ENCODE measurements at places on chromosomes 16 and 17. TPM values are rescaled to one million over a fixed set of nuclear protein-coding genes. Genes with fewer than 3 reads are reported as not detected.

DNA sequence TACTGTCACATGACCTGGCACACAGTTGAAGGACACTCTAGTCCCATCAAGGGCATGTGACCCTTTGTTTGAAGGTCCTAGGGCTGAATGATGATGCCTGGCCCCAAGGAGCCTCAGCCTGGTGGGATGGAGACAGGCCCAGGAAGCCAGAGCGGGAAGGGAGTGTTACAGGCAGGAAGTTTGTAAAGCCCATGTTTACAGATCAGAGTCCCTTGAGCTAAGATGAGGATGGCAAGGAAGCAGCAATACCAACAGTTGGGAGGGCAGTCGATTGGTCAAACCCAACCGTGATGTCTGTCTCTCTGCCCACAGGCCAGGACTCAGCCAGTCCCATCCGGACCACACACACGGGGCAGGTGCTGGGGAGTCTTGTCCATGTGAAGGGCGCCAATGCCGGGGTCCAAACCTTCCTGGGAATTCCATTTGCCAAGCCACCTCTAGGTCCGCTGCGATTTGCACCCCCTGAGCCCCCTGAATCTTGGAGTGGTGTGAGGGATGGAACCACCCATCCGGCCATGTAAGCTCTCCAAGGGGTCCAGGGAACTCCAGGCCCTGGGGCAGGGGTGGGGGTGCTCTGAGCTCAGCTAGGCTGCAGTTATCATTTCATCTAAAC, 2.5 kb downstream of the CES2 start:
- peak; percentile 27 for DNase-seq

DNA sequence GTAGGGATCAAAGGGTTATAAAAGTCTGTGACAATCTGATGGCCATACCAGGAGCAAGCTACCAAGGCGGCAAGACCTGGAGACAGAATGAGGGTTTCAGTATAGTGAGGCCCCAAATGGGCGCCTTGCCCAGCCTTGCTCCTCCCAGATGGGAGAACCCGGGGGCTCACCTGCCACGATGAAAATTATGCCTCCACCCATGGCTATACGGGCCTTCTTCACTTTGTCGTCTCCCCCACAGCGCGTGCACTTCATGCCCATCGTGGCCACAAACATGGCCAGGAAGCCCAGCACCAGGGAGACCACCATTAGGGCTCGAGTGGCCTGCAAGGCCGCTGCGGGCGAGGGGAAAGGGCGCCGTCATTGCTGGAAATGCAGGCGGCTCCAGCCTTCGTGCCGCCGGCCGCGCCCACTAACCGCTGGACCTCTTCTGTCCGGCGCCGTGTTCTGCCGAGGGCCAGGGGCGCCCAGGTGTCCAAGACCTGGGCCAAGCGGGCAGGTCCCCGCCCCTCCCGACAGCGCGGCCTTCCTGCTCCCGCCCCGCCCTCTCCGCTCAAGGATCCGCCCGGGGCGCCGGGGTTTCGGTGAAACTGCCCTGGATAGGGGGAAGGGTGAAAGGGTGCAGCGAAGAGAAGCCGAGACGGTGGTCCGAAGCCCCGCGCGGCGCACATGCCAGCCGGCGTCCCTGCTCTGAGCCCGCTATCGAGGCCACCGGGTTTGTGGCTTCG, 1.5 kb downstream of the CLDN7 start:
- peak; percentile 70 for DNase-seq

DNA sequence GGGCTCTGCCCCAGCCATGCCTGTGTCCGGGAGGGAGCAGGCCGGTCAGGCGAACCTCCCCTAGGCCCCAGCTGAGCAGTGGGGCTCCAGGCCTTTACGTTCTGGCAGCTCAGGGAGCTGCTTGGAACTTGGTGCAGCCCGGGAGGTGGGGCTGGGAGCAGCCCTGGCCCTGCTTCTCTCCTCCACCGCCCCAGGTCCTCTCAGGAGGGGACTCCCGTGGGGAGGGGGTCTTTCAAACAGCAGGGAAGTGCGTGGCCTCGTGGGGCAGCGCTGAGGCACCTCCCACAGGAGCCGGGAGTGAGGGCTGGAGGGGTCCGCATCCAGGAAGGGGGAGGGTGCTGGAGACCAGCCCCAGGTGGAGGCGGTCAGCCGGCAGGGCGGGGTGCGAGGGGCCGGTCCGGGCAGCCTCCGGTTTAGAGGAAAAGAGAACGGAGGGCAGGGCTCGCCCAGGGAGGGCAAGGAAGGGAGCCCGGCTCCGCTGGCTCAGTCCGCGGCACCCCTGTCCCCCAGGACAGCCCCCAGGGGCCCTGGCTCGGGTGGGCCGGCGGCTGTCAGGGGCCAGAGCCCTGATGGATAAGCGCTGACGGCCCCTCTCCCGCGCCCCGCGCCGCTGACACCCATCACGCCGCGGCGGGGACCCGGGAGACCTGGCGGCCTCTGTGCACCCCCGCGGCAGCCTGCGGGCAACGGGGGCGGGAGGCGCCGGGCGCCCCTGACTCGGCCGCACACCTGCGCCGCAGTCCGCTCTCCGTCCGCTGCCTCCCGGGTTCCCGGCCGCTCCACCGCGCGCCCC, 587 bp upstream of the PRR35 start:
- no peak for DNase-seq

DNA sequence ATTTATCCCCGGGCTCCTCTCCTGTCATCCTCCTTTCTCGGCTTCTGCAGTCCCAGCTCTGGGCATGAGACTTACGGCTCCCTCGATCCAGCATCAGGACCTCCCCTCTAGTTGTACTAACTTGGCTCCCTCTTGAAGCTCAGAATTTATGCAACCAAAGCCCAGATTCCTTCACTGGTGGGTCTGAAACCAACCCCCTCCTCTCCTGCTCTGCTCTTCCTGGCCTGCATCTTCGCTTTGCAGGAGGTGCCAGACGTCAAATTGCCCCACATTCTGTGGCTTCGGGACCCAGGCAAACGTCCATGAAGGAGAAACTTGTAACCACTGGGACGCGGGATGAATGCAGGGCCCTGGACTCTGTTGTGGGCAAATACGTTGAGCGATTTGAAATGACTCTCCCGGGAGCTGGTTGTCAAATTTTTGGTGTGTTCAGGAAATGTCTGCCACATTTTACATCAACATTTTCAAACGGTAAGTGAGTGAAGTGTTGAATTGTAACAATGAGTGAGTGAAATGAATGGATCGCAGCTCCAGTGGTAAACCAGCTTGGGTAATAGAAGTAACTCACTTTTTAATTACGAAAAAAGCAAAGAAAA, 29.3 kb upstream of the ELAC2 start:
- DNase-seq, result no peak

DNA sequence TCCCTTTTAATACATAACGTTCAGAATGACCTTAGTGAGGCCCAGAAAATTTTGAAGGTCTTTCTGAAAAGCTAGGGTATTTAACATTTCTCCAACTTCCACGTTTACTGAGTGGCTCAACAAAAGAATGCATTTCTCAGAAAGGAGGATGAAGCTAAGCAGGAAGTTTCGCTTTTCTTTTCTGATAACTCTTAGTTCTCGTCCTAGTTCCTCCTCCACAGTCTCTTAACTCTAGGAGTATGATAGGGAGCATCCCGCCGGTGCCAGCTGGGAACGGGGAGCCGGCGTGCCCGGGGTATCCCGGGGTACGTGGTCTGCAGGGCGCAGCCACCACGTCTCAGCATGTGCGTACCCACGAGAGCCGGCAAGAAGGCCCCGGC, 363 bp downstream of the KARS1 start:
- DNase-seq, result no peak

GRCh38 chr17:72332367-72332766, 211.5 kb downstream of the SOX9 start:
- DNase-seq, result no peak

DNA sequence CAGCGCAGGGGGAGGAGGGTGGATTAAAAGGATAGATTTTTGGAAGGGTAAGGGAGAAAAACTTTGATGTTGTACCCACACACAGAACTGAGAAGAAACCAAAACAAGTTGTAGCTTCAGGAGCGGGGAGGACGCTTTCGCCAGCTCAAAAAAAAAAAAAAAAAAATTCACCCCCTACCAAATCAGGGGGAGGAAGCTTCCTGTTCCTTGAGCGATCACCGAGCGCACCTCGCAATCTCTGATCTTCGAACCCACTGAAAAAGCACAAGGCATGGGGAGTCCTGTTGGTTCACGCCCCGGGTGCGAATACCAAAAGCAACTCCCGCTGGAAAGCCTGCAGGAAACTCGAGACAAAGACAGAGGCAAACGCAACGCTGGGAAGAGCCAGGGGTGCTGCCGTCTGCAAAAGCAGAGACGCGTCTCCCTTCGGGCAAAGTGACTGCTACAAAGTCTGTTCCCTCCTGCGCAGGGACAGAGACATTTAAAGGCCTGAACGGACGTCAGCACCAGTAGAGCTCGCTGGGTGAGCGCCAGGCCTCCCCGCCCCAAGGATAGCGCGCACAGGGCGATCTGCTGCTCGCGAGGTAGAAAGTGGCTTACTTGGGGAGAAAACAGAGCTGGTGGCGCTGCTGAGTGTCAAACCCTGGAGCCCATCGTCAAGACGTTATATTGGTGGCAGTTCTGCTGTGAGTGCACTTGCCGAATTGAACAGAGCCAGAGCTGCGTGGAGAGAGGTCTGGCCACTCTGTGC, 190.4 kb downstream of the USP22 start:
- no peak for DNase-seq

GRCh38 chr17:39667945-39668924, at the start of gene PNMT:
Gene PNMT, plus strand, starts transcription at chr17:39668453. Its CDS starts 23 bp downstream, at chr17:39668476.
- DNase-seq, result peak; percentile 82

- no peak for DNase-seq
These were observed 27.1 kb downstream of the PMP22 start for GRCh38 chr17:15238057-15238456.

GRCh38 chr16:66382966-66383299, 16.4 kb downstream of the CDH5 start:
- no peak for DNase-seq

- DNase-seq, result no peak
These were observed 47.4 kb upstream of the SHISA9 start for GRCh38 chr16:12853972-12854371.

DNA sequence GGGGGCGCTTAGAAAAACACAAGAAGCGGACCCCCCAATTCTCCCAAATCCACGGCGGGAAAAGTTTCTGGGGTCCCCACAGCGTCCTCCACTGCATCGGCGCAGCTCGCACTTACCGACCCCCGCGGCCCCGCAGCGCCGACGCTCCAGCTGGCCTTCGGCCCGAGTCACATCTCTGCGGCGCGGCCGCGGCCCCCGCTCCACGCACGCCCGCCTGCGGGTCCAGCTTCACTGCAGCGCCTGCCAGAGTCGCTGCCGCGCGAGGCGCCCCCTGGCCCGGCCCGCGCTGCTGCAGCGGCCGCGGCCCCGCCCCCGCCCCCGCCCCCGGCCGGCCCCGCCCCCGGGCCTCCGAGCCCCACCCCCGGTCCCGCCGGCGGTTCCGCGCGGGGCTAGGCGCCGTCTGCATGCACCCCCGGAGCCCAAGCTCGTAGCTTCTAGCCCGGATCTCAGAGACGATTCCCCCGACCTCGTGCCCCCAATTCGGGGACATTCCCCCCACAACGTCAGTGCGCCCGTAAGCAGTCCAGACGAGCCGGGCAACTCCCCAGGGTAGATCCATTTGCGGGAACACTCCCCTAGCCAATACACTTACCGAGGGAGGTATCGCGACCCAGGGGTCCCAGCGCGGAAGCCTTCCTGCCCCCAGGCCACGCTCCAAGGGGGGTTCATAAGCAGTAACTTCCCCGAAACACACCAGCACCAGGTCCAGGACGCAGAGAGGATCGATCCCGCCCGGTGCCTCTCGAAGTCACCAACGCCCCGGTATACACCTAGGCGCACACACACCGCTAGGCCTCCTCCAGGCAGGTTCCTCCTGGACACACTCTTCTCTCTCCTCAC, at the start of gene GPRC5B:
GPRC5B (minus strand) TSS at position 238 of the 840 bp plus-strand sequence. CDS start 12,003 bp downstream, outside the sequence.
- peak; percentile 55 for DNase-seq

GRCh38 chr16:4428500-4428899, 2.8 kb downstream of the DNAJA3 start:
- peak; percentile 44 for DNase-seq

DNA sequence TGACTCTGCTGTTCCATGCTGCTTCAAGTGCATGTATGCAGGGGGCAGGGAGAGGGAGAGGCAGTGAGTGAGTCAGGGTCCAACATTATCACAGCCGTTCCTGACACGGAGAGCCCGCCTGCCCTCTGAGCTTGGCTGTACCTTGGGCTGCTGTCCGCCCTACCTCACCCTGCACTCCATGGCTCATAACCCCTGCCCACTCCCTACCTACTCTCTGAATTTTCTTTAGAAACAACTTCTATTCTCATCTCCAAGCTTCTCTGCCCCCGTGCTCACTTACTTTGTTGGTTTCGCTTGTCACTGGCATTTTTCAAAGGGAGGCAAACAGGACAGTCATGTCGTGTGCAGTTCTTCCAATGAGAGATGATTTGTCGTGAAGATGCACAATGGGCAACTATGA, 74.4 kb upstream of the TRAP1 start:
- no peak for DNase-seq

GRCh38 chr16:15604460-15605440, 38.2 kb downstream of the MARF1 start:
- DNase-seq, result no peak

DNA sequence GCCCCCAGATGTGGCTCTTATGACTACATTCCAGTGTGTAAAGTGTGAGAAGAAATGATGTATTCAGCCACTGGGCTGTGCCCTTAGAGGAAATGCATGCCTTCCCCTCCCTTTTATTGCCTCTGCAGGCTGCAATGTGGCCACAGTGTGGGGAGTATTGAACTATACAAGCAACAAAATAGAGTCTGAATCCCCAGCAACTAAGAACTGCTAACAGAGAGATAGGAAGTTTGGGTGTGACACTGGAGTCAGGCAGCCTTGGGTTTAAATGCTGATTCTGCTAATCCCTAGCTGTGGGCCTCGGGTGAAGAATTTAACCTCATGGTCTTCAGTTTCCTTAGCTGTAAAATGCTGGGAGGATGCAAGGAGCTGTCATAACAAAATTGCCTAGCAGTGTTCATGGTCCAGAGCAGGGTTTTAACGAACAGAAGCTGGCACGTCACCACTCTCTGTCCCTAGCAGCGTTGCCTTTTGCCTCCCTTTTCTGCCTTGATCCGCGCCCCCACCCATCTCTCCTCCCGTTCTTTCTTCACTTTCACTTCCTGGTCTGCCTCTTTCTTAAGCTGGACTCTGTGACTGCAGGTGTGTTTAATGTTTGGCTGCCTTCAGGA, 50.3 kb downstream of the KPNA2 start:
- no peak for DNase-seq

DNA sequence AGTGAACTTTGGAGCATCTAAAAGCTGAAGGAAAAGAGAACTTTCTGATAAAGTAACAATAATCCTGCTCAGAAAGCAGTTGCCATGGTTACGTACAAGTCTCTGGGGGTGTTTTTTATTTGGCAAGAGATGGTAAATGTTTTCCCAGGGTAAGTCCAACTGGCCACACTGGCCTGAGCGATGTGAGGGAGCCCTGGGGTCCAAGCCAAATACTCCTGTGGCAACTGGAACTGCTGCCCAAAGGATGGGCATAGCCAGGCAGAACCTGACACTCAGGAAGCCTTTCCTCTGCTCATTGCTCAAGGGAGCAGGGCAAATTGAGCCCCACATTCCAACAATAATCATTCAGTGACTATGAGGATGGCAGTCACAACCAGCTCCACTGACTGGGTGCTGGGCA, 26.8 kb upstream of the WSCD1 start:
- no peak for DNase-seq

- no peak for DNase-seq
These were observed 9.9 kb upstream of the TMEM114 start for GRCh38 chr16:8600144-8600775.

- no peak for DNase-seq
These were observed 2.0 kb upstream of the KRT38 start for GRCh38 chr17:41442739-41443138.

Gene ZNF652
- total RNA-seq, result 25.7 TPM

Gene SUPT6H
- 72.6 TPM for total RNA-seq

Gene MYH2
- total RNA-seq, result 4,227 TPM

Gene HS3ST6
- not detected for total RNA-seq

Gene ARHGDIG
- total RNA-seq, result 4.1 TPM

Gene CLEC10A
- total RNA-seq, result 1.9 TPM

Gene TBC1D16
- 6.6 TPM for total RNA-seq

Gene PDILT
- not detected for total RNA-seq

Gene SLFN12
- 3.8 TPM for total RNA-seq

Gene MEFV
- 0.24 TPM for total RNA-seq
